ENCODE measurements at places on chromosomes 7 and 10. TPM values are rescaled to one million over a fixed set of nuclear protein-coding genes. Genes with fewer than 3 reads are reported as not detected.

Gene VCL
- total RNA-seq, result 284 TPM

Gene IRF5
- 1.6 TPM for total RNA-seq

Gene CALY
- total RNA-seq, result not detected

Gene FHIP2A
- total RNA-seq, result 26.5 TPM

Gene CABCOCO1
- not detected for total RNA-seq

Gene ZPBP
- not detected for total RNA-seq

Gene NPY4R
- not detected for total RNA-seq

Gene CYP3A4
- total RNA-seq, result not detected

Gene CFAP69
- 3.6 TPM for total RNA-seq

Gene NXPH1
- not detected for total RNA-seq

Gene GRM3
- 0.22 TPM for total RNA-seq

Gene MEIG1
- 0.54 TPM for total RNA-seq

Gene APBB1IP
- total RNA-seq, result 2.5 TPM

Gene LEP
- total RNA-seq, result 0.30 TPM

Gene TMEM176A
- total RNA-seq, result 26.1 TPM

Data from cardiac septum (tissue), 1 donor.